Stimulated activated CD8-positive, alpha-beta memory T cell treated with anti-CD3 and anti-CD28 coated beads, Interleukin-7, amount 100 ng/mL, for 1 hour (primary cell): ENCODE measurements at places on chromosomes 11 and 22.

DNA sequence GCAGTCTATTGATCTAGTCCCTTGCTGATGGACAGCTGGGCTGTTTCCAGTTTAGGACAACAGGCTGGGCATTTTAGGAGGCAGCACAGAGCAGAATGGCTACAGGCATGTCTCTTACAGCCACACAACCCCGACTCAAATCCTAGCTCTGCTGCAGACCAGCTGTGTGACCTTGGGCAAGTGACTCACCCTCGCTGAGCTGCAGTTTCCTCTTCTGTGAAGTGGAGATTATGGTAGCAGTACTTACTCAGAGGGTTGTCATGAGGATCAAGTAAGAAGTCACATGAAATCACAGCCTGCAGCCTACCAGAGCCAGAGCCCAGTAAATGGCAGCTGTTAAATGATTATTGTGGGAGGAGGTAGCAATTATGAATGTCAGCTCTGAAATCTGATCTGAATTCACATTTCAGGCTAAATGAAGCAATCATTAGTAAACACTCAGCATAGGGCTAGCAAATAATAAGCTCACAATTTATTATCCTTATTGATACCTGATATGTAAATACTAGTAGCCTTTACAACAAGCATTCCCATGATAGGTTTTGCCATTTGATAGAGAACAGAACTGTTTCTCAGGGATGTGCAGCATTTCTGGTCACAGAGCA is 58.9 kb downstream of the MYEOV start:
- DNase-seq, result no peak

- no peak for DNase-seq
These were observed 18.4 kb downstream of the SELENOO start for GRCh38 chr22:50218996-50219727.

- no peak for DNase-seq
These were observed 77.9 kb upstream of the PITPNB start for GRCh38 chr22:27996981-27997380.

DNA sequence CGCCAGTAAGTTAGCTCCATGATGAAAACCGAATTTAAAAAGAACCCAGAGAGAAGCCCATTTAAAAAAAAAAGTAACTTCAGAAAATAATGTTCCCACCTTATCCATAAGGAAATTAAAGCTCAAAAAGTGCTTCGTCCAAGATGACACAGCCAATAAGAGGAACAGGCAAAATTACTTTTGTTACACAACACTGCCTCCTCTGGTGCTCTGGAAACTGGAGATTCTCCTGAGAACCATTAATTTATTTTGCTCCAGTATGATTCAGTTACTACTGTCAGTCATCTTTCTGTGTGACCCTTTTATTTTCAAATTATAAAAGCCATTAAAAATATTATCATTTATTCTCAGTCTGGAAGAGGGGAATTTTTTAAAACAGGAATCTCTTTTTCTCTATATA is 2.0 kb downstream of the IFT27 start:
- no peak for DNase-seq

- DNase-seq, result peak; percentile 37
These were observed 10.0 kb upstream of the MFRP start for GRCh38 chr11:119356349-119357031.

GRCh38 chr11:132541794-132542193 is 990.5 kb downstream of the OPCML start:
- no peak for DNase-seq

DNA sequence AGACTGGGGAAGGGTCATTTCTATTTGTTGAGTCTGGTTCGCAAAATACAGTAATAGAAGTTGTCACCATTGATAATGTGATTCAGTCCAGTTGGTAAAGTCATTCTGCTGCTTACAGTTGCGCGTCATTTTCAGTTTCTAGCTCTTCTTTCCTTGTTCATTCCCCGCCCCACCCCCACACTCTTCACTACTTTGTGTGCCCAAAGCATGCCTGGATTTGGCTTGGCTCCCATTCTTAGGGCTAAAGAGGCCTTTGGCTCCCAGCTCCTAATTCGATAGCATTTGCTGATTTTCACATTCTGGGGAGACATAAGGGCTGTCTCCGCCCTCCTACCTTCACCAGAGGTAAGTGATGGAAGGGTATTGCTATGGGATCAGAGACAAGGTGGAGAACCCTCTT is 43.0 kb downstream of the CECR2 start:
- DNase-seq, result no peak

GRCh38 chr11:73429121-73429750 is 53.0 kb downstream of the RELT start:
- DNase-seq, result no peak

DNA sequence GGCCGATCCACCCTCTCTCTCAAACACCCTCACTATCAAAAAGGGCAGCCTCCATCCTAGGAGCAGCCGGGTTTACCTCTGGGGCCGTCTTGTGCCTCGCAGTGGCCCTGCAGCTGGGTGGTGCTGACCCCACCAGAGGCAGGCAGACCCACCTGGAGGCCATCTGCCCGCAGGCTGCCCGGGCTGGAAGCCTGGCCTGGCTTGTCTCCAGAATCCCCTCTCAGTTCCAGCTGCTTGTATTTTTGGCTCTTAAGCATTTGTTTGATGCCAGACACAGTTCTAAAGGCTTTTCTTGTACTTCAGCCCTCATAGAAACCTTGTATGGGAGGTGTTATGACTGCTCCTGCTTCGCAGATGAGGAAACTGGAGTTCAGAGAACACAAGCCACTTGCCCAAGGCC is 4.2 kb upstream of the NFAM1 start:
- DNase-seq, result no peak

GRCh38 chr11:124732230-124732629 is 7.5 kb upstream of the NRGN start:
- DNase-seq, result no peak

GRCh38 chr11:4026389-4026788 is 68.2 kb upstream of the RRM1 start:
- no peak for DNase-seq

- DNase-seq, result no peak
These were observed 205.8 kb downstream of the CADM1 start for GRCh38 chr11:115298300-115299012.
